ENCODE measurements at places on chromosomes 11 and 22.

DNA sequence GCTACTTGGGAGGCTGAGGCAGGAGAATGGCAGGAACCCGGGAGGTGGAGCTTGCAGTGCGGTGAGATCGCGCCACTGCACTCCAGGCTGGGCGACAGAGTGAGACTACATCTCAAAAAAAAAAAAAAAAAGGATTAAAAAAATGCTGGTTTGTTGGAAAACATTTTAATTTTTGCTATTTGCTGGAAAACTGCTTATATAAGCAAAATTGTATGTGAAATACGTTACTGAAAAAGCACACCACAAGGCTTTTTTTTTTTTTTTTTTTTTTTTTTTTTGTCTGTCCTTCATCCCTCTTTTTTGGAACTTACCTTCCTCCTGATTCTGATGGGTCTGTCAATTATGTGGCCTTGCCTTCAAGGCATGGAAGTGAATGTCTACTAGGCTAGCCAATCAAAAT, 40.8 kb downstream of the DCDC1 start:
- DNase-seq = no peak

DNA sequence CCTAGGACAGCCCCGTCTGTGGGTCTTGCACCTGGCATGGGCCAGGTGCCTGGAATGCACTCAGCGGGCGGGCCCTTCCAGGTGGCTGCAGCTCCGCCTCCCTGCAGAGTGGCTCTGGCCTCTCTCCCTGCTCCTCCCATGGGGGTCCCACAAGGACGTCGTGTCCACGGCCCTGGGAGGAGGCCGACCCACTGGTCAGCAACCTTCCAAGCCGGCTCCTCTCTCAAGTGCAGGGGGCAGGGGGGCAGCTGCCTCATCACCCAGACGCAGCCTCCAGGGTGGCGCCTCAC, 41.9 kb downstream of the CERK start:
- no peak for DNase-seq

- no peak for DNase-seq
Observed at GRCh38 chr11:1619449-1619848, 2.5 kb downstream of the KRTAP5-4 start.

DNA sequence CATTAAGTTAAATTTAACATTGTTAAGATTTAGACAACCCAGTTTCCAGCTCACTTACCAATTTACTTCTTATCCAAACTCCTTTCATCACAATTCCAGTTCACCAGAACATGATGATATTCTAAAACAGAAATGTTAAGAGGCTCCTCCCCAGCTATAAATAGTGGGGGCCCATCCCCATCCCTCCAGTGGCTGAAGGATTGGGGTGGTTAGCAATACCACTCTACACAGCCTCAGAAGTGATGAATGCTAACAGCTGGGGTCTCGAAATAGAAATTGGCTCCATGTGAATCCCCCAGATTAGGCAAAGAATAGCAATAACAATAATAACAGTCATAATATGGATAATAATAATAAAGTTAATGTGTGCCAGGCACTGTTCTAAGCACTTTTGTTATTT, 97.9 kb upstream of the NCAM1 start:
- DNase-seq = no peak
